ENCODE measurements at places on chromosomes 2 and 18.

DNA sequence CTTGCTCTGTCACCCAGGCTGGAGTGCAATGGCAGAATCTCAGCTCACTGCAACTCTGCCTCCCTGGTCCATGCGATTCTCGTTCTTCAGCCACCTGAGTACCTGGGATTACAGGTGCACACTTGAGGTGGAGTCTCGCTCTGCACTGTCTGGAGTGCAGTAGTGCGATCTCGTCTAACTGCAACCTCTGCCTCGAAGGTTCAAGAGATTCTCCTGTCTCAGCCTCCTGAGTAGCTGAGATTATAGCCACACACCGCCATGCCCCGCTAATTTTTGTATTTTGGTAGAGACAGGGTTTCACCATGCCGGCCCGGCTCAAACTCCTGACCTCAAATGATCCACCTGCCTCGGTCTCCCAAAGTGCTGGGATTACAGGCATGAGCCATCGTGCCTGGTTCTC, 83.3 kb downstream of the CCBE1 start:
- no peak for DNase-seq

- no peak for DNase-seq
Observed at GRCh38 chr2:138112536-138112935, 148.3 kb downstream of the HNMT start.

DNA sequence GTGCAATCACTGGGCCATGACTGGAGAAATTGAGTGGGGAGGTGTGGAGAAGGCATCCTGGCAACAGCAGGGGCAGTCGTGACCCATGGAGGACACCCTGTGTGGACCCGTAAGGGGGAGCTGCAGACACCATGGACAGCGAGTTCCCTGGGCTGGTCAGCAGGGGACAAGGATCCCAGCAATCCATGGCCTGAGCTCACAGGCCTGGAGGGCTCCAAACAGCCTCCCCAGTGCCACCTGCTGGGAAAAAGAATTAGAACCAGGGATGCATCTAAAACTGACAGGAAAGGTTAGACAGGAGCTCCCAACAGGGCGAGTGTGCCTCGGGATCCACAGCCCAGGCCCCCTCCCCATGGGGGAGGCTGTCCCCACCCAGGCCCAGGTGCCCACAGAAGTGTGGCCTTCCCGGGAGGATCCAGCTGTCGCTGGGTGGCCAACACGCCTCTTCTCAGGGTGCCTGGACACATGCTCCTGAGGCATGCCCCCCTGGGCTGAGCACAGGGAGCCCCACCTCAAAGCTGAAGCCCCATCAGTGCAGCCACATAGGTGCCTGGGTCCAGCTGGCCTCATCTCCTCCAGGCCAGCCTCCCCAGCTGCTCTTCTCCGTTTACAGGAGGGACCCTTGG, 20.5 kb upstream of the KIF1A start:
- DNase-seq = peak; percentile 48

DNA sequence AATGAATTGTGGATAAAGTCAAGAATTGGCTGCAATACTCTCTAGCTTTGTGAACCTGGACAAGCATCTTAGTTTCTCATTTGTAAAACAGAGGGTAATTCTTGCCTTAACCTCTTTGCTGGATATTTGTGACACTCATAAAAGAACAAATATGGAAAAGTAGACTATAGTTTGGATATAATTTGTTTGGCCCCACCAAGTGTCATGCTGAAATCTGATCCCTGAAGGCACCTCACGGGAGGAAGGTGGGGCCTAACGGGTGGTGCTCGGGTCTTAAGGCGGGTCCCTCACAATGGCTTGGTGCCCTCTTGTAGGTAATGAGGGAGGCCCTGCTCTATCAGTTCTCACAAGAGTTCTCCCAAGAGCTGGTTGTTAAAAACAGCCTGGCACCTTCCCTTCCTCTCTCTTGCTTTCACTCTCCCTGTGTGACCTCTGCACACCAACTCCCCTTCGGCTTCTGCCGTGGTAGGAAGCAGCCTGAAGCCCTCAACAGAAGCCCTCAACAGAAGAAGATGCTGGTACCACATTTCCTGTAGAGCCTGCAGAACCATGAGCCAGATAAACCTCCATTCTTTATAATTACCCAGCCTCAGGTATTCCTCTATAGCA, 37.4 kb downstream of the ARL4C start:
- DNase-seq = no peak

GRCh38 chr18:59686260-59686659, 11.0 kb downstream of the CCBE1 start:
- no peak for DNase-seq

DNA sequence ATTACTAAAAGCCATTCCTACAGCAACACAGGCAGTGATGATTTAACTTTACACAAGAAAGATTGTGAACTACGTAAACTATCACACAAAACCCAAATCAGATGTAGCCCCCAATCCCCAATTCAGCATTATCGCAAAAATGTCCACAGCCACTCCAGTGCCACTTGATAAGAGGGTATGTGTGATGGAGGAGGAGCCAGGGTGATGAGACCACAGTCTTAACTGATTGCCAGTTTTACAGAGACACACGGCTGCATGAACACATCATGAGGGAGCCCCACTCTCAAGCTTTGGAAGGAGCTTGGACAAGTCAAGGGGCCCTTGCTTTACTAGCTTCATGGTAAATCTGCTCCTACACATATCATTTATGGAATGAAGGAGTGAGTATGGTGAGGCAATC, 116.0 kb downstream of the FAM161A start:
- no peak for DNase-seq

- DNase-seq = peak; percentile 78
Observed at GRCh38 chr18:2655178-2655953, at the start of gene SMCHD1. Gene SMCHD1 (plus strand): TSS chr18:2655726. CDS start chr18:2656076, 350 bp downstream.

DNA sequence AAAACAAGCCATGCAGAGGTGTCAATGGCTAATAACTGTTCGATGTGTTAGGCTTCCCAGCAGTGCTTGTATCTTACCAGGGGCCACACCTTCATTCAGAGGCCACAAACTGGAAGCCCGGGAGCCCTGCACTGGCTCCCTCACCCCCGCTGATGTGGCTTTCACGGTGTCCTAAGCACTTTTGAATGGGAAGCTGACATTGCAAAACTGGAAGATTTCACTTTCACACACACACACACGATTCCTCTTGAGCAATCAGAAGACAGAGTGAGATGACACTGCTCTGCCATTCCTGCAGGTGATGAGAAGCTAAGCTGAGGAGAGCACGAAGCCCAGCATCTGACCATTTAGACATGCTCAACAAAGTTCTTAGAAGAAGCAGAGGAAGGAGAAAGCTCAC, 8.6 kb upstream of the ZNF407 start:
- no peak for DNase-seq

GRCh38 chr18:62982600-62983251, 267.4 kb downstream of the PHLPP1 start:
- DNase-seq = no peak

- no peak for DNase-seq
Observed at GRCh38 chr2:27959496-27959895, 69.0 kb downstream of the BABAM2 start.

DNA sequence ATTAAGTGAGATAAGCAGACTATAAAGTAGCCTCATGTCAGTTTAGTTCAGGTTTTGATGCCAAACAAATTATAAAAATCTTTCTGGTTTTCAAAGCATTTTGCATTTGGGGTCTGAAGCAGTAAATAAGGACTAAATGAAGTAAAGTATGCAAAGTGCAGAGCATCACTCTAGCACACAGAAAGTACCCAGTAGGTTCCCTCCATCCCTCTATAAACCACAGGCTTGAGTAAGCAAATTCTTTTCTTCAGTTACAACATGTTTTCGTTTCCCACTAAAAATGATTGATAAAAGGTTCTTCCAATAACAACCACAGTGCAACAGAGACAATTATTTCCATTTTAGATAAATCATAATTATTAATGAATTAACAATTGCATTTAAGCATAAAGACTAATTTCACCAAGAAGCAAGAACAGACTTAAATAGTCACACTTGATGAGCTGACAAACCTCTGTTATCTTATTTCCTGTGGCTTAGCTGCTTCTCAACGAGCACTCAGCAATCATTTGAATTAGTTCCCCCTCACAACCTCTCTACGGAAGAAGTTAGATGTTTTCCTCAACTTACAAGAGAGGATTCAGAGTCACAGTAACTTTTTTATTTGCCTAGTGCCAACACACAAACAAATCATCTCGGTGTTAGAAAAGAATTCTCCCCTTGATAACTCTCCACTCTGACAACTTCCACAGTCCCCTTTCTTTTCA, 249.8 kb downstream of the NBAS start:
- no peak for DNase-seq

DNA sequence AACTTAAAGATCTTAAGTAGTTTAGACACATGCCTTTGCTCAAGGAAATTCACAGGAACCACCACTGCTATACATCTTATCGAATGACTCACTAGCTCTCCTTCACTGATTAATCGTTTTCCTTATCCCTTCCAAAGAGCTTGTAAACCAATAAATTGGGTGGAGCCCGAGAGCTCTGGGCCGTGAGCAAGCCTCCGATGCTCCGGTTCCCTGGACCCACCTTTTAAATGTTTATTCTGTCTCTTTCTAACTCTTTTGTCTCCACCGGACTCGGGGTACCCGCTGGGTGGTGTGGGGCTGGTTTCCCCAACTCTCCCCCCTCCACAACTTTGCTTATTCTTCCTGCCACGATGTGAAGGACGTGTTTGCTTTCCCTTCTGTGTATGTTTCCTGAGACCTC, 292.9 kb upstream of the TMEFF2 start:
- DNase-seq = no peak

DNA sequence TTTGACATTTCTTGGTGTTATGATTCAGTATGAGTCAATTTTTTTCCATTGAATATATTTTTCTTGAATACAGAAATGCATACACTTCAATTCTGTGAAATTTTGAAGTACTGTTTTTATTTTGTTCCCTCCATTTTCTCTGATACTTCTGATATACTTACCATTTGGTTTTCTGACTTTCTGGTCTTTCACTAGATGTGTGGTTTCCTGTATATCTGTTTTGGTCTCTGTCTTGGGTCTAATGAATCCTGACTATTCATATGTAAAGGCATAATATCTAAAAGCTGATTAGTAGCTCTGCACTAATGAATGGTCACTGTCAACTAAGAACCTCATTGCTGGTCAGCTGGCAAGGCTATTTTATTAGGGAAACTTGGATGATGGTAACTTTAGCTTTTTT, 345.6 kb downstream of the GRB14 start:
- no peak for DNase-seq

GRCh38 chr2:162063281-162063680, 10.7 kb downstream of the DPP4 start:
- DNase-seq = no peak
